Spinal cord (tissue), 10 donors: ENCODE measurements at places on chromosomes 12 and 14.

GRCh38 chr14:26984311-26985177, 386.7 kb upstream of the NOVA1 start:
- peak; percentile 69 for DNase-seq

GRCh38 chr12:110230655-110231054, 50.4 kb upstream of the ATP2A2 start:
- no peak for DNase-seq

- no peak for DNase-seq
Measured at GRCh38 chr12:46209914-46210872, 58.6 kb downstream of the SLC38A1 start.

DNA sequence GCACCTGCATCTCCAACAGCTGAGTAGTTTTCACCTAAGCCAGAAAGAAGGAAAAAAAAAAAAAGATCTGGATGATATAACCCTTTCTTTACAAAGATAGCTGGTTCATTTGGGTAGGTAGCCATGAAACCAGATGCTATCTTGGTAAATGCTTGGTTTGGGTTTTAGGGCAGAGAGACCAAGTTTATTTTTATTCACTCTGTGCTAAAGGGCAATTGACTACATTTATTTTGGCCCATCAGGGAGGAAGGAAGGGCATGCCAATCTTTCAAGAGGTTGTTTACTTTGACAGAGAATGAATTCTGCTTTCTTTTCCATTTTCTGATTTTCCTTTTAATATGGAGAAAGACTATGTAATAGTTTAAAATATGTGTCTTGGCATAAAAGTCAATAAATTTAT, 91.0 kb downstream of the NTN4 start:
- DNase-seq: no peak

DNA sequence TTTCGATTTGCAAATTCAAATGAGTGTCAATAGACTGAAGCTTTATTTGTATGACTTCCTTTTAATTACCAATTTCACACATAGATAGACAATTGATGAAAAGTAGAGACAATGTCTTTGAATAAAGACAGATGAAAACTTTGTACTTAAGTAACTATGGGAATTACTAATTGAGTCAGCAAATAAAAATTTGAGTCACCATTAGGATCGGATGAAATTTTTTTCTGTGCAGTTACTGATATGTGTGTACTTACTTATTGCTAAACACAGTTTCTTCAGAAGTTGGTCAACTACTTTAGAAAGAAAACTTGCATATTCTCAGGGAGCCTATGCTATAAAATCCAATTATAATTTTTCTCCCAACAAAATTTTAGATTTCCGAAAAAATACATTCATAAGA, 224.9 kb upstream of the SLC16A7 start:
- no peak for DNase-seq

DNA sequence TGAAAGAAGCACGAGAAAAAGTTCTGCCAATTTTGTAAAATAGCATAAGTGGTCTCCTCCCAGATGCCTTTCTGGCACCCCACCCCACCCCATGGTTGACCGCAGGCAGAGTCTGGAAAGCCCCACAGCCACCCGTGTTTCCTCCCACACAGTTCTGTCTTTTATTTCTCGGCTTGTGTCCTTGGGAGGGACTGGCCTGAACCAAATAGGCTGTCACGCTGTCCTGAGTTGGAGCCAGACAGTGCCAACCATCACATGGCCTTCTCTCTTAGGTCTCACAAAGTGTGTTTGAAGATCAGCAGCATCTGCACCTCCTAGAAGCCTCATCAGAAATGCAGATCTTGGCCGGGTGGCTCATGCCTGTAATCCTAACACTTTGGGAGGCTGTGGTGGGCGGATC, 10.2 kb upstream of the LTA4H start:
- no peak for DNase-seq

DNA sequence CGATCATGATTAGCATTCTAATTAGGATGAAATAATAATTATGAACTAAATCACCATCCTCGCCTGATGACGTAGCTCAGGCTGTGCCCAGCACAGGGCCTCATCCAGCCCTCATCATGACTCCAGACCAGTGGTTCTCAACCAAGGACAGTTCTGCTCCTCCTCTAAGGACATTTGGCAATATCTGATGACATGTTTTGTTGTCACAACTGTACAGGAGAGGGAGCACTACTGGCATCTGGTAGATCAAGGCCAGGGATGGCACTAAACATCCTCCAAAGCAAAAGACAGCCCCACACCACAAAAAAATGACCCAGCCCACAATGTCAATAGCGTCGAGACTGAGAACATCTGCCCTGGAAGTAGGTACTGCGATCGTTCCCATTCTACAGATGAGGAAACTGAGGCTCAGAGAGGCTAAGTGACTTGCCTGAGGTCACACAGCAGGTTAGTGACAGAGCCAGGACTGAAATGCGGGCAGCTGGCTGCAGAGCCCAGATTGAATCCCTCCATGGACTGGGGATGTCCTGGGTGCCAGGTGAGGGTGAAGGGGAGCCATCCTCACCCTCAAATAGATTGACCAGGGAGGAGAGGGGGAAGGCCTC, 15.5 kb downstream of the TRPV4 start:
- no peak for DNase-seq

DNA sequence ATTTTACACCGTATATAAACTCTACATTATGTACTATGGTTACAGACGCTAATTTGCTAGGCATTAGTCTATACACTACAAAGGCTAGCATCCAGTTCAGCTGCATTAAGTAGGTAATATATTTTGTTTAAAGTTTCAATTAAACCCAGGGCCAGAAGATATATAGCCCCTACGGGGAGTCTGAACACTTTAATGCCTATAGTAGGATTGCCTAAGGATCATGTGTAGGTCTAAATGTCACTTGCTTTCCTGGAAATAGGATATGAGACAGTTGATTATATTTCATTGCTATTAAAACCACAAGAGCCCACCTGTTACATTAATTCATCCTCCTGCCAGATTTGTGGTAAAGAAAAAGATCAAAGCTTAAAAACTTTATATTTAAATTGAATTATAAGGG, 286.9 kb downstream of the TMTC2 start:
- no peak for DNase-seq

- DNase-seq: no peak
Measured at GRCh38 chr12:79563021-79563740, 127.6 kb downstream of the PAWR start.

DNA sequence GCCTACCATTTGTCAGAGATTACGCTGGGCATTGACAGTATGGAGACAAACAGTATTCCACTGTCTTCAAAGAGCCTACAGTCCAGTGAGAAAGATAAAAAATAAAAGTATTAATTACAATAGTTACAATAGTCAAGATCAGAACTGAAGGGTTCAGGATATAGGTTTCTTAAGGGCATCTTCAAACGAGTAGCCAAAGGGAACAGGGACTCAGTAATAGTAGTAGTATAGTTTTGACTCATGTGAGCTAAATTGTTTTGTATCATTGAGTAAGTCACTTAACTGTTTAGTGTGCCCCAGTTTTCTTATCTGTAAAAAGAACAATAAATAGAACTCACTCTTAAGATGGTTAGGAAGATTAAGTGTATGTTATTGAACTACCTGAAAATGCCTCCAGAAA, 123.6 kb downstream of the METTL25 start:
- DNase-seq: no peak

DNA sequence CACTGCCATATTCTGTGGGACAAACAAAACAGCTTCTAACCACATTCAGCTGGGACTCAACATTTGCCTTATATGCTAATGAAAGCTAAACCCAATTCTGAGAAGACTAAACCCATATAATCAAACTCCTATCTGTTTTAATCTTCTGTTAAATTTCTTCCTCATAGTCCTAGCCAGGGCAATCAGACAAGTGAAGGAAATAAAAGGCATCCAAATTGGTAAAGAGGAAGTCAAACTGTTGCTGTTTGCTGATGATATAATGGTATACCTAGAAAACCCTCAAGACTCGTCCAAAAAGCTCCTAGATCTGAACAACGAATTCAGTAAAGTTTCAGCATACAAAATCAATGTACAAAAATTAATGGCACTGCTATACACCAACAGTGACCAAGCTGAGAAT, 157.1 kb downstream of the PHLDA1 start:
- no peak for DNase-seq

GRCh38 chr12:81329085-81329484, 251.2 kb downstream of the ACSS3 start:
- DNase-seq: no peak

GRCh38 chr14:69260861-69261564, 1.1 kb downstream of the GALNT16 start:
- DNase-seq: peak; percentile 56

- no peak for DNase-seq
Measured at GRCh38 chr12:69497308-69498026, 27.3 kb downstream of the FRS2 start.

DNA sequence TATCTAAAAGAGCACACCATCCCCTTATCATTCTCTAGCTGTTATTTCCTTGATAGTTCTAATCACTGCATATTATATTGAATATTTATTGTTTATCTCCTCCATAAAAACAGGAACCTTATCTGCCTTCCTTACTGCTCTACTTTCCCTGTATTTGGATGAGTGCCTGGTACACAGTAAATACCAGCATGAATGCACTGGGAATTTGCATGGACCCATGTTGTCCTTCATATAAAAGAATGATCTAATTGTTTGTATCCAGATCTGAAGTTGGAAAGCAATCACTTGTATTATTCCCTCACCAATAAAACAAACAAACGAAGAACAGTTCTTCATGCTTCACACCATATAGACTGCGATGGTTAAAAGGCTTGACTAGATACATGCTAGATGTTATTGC, 15.3 kb upstream of the CNOT2 start:
- no peak for DNase-seq

DNA sequence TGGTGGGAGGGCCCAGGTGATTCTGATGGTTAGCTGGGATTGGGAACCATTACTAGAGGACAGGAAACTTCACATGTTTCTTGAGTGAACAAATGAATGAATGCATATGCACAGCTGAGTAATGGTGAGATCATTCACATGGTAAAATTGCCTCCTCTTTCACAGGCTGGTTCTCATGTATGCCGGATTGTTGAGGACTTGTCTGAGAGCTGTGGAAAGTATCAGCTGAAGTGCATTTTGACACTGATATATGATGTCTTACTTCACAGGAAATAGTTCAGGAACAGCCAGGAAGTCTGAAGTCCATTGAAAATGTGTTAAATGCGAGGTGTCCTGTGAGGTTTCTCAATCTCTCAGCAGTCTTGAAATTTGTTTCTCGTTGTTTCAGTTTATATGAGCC, 77.6 kb upstream of the DACT1 start:
- DNase-seq: no peak

- no peak for DNase-seq
Measured at GRCh38 chr12:48828841-48829575, 10.7 kb downstream of the CACNB3 start.

DNA sequence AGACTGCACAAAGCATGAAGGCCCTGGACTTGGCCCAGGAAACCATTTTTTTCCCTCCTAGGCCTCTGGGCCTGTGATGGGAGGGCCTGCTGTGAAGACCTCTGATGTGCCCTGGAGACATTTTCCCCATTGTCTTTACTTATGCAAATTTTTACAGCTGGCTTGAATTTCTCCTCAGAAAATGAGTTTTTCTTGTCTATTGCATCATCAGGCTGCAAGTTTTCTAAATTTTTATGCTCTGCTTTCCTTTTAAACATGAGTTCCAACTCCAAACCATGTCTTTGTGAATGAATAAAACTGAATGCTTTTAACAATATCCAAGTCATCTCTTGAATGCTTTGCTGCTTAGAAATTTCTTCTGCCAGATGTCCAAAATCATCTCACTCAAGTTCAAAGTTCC, 43.7 kb upstream of the TRHDE start:
- no peak for DNase-seq

DNA sequence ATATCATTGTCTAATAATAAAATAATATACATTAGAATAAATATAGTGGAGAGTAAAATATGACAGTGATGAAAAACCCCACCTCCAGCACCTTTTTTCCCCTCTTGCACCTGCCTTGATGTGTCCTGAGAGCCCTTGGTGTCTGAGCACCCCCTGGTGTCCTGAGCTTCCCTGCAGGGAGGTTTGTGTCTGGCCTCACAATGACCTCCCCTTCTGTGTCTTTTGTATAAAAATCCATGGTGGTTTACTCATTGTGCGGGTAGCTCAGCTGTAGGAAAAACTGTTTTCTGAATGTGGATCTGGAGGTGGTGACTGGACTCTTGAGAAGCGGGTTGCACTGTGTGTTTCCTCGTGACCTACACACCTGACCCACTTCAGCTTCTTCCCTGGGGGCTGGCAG, 636.9 kb downstream of the TMEM121 start:
- no peak for DNase-seq

DNA sequence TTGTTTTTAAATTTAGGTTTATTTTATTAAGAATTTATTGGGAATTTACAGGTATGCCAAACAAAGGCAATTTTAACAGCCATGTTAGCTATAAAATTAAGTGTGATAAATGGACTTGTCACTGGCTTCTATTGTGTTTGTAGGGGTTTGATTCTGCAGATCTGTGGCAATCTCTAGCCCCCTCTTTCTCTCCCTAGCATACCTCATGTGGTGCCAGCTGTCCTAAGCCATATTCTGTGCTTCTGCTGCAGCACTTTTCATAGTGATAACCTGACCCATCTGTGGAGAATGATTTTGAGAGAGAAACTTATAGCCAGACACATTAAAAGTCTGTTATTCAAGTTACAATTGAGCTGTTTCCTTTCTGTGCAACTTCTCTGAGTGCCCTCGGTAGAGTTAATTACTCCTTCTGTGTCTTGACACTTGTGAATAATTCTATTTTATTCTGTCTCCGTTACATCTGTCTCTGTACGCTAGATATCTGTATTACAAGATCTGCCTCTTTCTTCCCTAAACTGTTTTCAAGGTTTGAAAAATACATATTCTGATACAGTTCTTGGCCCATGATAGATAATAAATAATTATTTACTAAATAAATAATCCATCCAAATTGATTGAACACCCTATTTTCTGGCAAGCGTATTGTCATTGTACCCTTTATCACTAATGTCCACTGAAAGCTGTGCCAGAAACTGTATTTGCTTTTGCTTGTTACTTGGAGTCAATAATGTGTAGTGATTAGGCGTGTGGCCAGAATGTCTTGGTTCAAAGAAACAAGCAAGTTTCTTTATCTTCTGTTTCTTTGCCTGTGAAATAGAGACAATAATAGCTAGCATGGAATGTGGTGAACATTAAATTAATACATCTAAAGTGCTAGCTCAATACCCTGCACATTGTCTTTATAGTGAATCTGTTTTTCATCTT, 40.0 kb downstream of the FRS2 start:
- no peak for DNase-seq

DNA sequence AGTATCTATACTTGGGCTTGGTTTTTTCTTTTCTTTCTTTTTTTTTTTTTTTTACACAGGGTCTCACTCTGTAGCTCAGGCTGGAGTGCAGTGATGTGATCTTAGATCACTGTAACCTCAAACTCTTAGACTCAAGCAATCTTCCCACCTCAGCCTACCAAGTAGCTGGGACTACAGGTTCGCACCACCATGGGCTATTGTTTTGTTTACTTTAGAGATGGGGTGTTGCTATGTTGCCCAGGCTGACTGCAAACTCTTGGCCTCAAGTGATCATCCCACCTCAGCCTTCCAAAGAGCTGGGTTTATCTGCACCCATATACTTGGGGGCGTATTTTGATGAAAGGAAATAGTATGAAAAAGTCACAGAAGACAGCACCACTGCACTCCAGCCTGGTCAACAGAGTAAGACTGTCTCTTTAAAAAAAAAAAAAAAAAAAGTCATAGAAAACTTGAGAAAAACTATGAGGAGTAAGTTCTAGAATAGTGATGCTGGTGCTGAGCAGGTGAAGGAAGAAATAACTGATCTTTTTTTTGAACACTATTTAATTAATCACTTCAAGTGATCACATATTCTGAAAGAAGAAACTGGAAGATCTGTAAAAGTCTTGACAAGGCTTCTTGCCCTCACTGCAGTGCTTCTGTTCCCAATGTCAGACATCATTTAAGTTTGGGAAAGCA, 53.8 kb upstream of the NPFF start:
- no peak for DNase-seq
